ENCODE measurements at places on chromosomes 11 and 22.

GRCh38 chr11:18522388-18522787 lies 4.4 kb downstream of the TSG101 start:
- DNase-seq, result no peak

GRCh38 chr11:75260396-75261170 lies 20.0 kb downstream of the TPBGL start:
- DNase-seq, result no peak

DNA sequence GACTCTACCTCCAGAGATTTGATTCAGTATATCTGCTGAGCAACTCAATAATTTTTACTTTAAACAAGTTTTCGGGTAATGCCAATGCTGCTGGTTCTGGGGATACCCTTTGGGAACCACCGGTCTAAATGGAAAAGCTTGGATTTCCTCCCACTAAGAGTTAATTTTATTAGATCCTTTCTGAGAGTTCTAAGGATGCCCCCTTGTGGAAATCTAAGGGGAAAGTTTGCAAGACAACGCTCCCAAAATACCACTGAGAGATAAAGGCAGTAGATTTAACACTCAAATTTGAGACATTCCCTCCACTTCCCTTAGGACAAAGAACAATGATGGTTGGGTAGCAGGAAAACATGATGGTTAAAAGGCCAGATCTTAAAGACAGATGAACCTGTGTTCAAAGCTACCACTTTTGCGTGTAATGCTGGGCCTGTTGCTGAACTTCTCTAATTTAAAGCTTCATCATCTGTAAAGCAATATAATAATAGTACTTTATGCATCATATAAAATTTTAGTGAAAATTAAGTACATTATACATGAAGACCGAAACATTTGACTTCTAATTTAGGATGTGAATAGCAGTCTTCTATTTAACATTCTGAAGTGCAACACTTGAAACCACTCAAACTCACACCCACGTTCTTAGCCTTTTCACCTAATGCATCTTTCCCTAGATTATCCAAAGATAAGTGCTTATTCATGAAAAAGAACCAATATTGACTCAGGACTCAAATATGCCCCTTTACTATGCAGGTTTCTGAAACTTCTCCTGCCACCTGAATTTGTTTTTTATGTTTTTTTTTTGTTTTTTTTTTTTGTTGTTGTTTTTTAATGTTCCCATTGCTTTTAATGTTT lies 110.1 kb upstream of the LUZP2 start:
- DNase-seq, result peak; percentile 27

- no peak for DNase-seq
These were observed 116.4 kb downstream of the TYR start for GRCh38 chr11:89293965-89294679.

DNA sequence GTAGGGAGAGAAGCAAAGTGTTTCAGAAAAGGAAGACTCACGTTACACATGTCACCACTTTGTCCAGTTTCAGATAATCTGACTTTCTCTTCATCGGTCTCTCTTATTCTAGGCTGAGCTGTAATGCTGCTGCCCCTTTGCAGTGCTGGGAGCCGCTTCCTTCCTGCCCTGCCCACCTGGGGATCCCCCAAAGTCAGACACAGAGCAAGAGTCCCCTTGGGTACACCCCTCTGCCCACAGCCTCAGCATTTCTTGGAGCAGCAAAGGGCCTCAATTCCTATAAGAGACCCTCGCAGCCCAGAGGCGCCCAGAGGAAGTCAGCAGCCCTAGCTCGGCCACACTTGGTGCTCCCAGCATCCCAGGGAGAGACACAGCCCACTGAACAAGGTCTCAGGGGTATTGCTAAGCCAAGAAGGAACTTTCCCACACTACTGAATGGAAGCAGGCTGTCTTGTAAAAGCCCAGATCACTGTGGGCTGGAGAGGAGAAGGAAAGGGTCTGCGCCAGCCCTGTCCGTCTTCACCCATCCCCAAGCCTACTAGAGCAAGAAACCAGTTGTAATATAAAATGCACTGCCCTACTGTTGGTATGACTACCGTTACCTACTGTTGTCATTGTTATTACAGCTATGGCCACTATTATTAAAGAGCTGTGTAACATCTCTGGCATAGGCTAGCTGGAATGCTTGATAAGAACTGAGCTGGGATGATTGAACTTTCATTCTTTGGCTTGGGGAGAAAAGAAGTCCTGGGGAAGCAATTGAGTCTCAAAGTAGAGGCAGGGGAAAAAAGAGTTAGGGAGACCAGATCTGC lies 31.2 kb upstream of the SMIM35 start:
- no peak for DNase-seq

DNA sequence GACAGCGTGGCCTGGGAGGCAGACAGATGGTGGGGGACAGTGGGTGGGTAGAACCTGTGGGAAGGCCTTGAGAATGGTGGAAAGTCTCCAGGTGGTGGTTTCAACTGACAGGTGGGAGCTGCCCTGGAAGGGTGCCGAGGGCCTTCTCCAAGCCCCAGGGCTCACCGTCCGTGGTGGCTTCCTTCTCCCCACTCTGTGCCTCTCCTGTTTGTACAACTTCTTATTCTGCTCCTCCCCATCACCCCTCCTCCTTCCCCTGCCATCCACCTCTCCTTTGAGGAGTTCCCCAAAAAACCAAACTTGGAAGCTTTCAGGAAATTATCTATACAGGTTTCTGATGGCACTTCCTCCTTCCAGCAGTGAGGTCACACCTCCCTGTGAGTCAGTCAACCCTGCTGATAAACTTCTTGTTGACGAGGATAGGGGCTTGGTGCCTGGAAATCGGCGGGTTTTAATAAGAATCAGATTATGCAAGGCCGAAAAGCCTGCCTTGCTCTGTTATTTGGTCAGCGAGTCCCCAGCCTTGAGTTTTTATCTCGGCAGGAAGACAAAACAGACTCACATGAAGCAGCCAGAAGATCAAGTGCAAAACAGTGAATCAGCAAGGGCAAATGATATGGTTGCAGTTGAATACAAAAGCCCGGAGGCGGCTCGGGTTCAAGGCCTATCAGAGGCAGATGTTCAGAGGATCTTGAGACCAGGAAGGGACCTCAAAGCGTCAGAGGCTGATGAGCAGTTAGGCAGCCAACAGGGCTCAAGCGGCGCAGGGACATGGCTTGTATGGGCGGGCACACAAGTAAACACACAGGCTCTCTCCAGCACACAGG lies 9.5 kb upstream of the ST3GAL4 start:
- DNase-seq, result no peak

- no peak for DNase-seq
These were observed 56.3 kb upstream of the SLC5A12 start for GRCh38 chr11:26778000-26778757.

DNA sequence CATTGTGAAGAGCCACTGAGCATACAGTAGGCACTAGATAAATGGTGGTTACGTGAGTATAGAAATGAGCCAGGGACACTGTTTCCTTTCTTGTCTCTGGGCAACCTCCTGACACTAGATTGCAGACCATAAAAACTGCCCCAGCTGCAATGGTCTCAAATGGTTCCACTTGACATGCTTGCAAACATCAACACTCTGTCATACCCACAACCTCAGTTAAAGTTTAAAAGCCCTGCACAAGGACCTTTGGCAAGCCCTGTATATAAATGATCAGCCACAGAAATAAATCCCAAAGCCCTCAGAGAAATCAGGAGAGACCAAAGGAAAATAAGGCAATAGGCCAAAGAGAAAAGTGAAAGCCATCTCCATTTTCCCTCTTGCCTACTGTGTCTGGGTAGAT lies 20.7 kb downstream of the PLEKHA7 start:
- no peak for DNase-seq

DNA sequence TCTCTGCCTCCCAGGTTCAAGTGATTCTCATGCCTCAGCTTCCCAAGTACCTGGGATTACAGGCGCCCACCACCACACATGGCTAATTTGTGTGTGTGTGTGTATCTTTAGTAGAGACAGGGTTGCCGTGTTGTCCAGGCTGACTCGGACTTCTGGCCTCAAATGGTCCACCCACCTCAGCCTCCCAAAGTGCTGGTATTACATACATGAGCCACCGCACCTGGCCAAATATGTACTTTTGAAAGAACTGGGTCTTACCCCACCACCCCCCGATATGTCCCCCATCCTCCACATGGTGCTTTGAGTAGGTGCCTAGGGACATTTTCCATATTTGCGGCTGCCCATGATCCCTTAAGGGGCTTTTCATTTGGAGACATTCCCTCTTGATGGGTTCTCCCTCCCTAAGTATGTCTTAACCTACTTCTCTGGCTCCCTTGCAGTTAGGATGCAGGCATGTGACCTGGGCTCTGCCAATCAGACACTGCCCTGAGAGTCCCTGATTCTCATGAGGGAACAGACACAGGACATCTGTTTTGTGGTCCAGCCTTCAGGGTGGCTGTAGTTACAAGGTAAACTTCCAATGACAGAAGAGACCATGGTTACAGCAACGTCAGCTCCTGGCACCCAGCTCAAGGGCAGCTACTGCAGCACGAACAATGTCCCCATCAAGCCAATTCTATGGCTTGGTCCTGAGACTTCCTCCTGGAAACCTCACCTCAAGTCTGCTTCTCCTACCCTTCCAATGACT lies 48.4 kb downstream of the CHST1 start:
- no peak for DNase-seq

DNA sequence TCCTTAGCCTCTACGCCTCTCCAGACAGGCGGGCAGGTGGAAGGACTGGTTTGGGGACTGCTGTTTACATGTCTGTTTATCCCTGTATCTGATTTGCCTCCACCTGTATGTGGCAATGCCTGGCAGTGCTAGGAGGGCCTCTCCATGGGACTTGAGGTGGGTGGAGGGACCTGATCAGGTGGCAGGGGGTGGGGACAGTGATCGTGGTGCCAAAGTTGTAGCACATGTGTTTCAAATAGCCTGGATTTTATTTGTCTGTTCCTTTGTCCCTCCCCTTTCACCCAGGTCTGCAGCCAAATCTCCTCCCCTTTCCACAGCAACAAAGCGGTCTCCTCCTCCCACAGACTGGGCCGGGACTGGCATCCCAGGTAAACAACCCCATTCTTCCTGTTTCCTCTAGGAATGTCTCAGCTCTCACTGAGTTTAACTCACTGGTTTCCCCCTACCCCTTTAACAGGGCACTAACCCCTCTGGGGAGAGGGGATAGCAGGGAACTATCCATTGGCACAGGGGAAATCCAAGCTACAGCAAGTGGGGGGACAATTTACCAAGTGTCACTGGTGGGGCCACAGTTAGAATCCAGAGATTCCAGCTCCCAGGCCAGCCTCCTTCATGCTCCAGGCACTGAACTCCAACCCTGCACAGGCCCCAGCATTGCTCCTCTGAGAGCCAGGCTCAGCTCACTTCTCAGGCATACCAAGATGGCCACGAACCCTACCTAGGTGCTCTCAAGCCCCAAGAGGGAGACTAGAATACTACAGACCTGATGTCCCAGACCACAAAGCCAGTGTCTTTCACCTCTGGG lies 22.9 kb upstream of the TLCD5 start:
- DNase-seq, result no peak

DNA sequence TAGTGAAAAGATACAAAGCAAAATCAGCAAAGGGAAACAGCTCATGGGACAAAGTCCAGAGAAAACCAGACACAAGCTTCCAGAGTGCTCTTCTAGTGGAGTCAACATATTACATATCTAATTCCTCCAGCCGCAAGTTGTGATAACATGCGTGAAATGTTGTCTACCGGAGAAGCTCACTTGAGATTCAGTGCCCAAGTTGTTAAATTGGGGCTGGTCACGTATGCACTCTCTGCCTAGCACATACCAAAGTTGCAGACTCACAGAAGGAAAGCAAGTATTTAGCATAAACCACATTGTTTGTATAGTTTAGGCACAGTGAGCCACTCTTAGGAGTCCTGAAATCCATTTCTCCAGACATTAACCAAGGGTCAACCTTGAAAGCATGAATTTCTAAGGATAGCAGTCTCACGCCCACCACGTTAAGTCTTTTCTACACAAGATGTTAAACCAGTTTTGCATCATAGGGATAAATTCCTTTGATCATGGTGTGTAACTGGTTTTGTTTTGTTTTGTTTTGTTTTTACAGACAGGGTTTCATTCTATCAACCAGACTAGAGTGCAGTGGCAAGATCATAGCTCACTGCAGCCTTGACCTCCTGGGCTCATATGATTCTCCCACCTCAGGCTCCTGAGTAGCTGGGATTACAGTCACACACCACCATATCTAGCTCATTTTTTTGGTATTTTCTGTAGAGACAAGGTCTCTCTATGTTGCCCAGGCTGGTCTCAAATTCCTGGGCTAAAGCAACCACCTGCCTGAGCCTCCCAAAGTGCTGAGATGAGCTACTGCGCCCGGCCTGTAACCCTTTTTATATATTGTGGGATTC lies 39.5 kb upstream of the EP300 start:
- no peak for DNase-seq

- DNase-seq, result peak; percentile 36
These were observed 35.0 kb upstream of the EHF start for GRCh38 chr11:34585735-34586487.

GRCh38 chr11:57458410-57459163 lies 1.7 kb upstream of the RTN4RL2 start:
- DNase-seq, result no peak

GRCh38 chr11:128563942-128564641 lies 23.3 kb downstream of the ETS1 start:
- no peak for DNase-seq

- DNase-seq, result no peak
These were observed 8.0 kb upstream of the CAVIN3 start for GRCh38 chr11:6328321-6328720.

DNA sequence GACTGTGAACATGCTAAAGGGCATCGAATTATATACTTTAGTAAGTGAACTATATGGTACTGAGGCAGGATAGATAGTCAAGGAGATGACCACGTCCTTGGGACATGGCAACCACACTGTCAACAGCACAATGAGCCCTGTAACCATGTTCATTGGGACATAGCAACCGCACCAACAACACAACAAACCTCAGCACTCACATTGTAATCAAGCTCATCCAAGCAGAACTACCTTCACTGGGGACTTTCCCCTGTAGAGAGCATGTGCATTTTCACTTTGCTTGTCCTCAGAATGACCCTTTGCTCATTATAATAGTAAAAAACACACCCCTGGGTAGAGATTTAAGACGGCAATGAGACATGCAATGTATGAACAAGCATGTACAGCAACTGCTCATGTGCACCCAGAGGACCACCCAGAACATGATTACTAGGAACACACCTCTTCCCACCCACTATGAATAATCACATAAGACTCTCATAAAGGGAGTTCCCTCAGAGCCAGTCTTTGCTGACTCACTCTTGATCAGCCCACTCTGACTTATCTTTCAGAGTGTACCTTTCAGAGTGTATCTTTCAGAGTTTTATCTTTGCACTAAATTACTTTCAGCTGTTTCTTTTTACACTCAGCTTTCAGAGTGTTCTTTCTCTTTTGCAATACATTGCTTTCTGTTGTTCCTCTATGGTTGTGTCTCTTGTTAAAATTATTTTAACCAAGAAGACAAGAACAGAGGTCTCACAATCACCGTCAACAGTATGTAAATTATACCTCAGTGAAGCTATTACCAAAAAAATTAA lies 4.1 kb upstream of the PLAAT2 start:
- DNase-seq, result peak; percentile 12

DNA sequence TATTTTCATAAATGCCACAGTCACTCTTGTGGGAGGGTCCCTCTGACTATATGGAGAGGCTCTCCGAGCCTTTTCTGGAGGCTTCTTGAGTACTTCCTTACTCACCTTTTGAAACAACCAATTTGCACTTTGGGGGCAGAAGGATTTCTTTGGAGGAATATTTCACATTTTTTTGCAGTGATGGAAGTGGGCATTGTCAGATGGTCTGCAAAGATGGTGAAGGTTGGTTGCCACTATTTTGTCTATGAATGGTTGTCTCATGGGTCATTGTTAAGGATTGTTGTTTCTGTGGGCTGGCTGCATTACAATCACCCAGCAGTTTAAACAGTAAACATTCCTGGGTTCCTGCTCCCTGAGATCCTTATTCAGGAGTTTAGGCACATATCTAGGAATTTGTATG lies 388.2 kb downstream of the TMEM135 start:
- DNase-seq, result no peak

- DNase-seq, result no peak
These were observed 568 bp downstream of the ALG8 start for GRCh38 chr11:78138694-78139421.

Measured in glomerular endothelial cell (primary cell).